Karpas-422 (cell line): ENCODE measurements at places on chromosomes 4 and X. TPM values are rescaled to one million over a fixed set of nuclear protein-coding genes. Genes with fewer than 3 reads are reported as not detected.
A peak's percentile ranks its signal among the peaks of the same experiment; 100 is the strongest.

SLC9B1 gene
- 0.97 and 1.4 TPM in 2 replicates for total RNA-seq

DNA sequence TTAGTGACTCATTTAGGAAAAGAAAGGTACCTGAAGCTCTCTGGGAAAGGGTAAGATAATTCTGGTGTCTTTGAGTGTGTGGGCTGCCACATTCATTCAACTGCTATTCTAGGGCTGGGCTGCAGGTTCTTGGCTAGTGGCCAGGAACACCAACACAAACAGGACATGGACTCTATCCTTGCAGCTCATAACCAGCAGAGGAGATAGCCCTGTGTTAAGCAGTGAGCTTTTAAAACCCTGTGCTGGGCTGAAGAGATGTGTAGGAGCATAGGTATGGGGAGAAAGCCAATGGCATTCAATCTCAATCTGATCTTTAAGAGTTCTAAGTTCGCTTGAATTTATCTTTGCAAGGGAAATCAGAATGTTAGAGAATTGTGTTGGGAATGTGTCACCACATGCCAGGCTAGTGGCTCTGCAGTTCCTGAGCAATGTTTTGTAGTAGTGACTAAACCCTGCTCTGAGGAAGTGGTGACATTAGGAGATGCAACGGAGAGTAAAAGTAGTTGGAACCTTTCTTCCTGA lies 39.2 kb downstream of the SGMS2 start:
- no peak for DNase-seq
- H3K4me1 ChIP-seq, result no peaks in the 10 kb centered on the region
- no peaks in the 10 kb centered on the region for H3K36me3 ChIP-seq
- no peak overlapping the region for H3K27ac ChIP-seq
- H3K4me3 ChIP-seq, result no peak overlapping the region

MEPE gene
- not detected in 2 replicates for total RNA-seq

- peaks cover 10% of the 10 kb centered on the region for H3K4me1 ChIP-seq
- H3K36me3 ChIP-seq, result no peaks in the 10 kb centered on the region
- no peak overlapping the region for H3K27ac ChIP-seq
- DNase-seq, result no peak
Observed at GRCh38 chrX:15913146-15913545, 58.5 kb upstream of the AP1S2 start.

DNA sequence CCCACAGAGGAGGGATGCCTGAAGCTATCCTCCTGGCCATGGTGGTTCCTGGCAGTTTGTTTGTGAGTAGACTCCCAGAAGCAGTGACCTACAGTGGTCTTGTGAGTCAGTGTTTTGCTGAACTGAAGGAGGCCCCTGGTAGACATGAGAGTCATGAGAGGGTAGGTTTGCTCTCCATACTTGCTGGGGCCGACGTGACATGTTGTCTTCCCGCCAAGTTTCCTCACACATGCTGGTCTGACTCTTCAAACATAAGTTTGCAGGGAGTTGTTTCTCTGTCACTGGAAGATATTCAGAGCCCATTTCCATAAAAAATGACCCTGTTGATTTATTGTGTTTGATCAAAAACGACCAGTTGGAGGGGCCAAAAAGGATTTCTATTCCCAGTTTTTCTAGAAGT lies 131.1 kb upstream of the SCML1 start:
- no peak overlapping the region for H3K27ac ChIP-seq
- no peaks in the 10 kb centered on the region for H3K4me1 ChIP-seq
- H3K36me3 ChIP-seq, result no peaks in the 10 kb centered on the region
- H3K27me3 ChIP-seq, result no peaks in the 10 kb centered on the region
- no peak overlapping the region for H3K4me3 ChIP-seq

CSN1S1 gene
- total RNA-seq, result not detected in 2 replicates

GRCh38 chr4:182978152-182978827 lies 61.1 kb upstream of the DCTD start:
- no peak overlapping the region for H3K4me3 ChIP-seq
- DNase-seq, result no peak
- no peak overlapping the region for H3K27ac ChIP-seq
- no peaks in the 10 kb centered on the region for H3K27me3 ChIP-seq

DNA sequence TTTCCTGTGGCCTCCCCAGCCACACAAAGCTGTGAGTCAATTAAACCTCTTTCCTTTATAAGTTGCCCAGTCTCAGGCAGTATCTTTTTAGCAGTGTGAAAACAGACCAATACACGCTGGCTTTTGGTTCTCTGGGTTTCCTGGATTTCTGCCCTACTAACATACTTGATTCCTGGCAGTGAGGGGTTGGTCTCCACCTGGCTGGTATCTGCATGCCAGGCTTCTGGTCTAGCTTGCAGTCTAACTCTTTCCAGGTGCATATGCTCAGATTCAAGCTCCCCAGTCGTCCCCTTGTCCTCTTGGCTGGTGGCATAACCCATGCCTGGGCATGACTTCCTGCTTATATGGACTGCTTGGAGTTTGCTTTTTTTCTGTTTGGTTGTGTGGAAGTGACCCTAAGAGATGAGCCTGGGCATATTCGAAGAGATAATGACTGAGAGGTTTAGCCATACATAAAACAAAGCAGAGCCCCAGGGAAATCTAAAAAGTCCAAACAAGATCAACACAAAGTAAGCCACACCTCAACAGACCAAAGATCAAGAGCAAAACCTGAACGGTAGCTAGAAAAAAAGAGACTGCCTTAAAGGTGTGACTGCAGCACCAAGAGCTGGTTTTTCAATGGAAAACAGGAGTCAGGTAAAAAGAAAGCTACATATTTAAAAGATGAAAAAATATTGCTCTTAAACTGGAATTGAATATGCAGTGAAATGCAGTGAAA lies 102.1 kb upstream of the STS start:
- peaks cover 23% of the 10 kb centered on the region for H3K4me1 ChIP-seq
- H3K36me3 ChIP-seq, result peaks cover 14% of the 10 kb centered on the region
- DNase-seq, result no peak
- H3K27ac ChIP-seq, result no peak overlapping the region
- H3K4me3 ChIP-seq, result no peak overlapping the region
- no peaks in the 10 kb centered on the region for H3K27me3 ChIP-seq

DNA sequence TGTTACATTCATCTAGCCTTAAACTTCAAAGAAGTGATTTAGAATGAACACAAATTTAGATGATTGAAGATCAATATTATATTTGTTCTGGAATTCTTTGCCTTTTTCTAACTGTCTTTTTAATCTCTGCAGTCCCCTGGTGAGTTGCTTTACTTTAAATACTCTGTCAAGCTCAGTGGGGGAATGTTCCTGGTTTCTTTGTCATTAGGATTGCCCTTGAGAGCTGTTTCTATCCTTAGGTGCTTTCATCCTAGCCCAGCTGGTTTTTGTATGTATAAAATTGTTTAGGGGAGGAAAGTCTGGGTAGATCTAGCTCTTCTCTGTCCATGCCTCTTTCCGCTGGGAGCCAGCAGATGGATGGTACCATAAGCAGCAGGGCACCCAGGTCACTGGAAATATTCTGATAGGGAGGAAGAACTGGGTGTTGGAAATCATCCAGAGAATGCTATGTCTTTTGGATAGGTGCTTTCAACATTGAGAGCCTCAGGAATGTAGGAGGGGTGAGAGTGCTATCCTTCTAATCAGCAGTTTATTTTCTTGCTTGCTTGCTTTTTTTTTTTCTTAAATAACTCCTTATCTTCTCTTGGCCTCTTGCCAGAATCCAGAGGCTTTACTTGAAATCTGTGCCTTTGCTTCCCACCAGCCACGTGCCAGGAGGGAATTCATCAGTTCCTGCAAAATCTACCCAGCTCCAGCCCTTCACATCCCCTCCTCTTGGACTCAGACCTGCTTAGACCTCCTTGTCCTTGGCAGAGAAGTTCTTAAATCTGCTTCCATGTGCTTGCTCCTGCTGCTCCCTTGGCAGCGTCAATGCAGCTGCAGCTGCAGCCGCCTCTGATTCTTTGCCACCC lies 215.3 kb upstream of the ANXA3 start:
- H3K27ac ChIP-seq, result no peak overlapping the region
- no peak overlapping the region for H3K4me3 ChIP-seq
- H3K36me3 ChIP-seq, result no peaks in the 10 kb centered on the region
- no peaks in the 10 kb centered on the region for H3K4me1 ChIP-seq
- no peaks in the 10 kb centered on the region for H3K27me3 ChIP-seq

DNA sequence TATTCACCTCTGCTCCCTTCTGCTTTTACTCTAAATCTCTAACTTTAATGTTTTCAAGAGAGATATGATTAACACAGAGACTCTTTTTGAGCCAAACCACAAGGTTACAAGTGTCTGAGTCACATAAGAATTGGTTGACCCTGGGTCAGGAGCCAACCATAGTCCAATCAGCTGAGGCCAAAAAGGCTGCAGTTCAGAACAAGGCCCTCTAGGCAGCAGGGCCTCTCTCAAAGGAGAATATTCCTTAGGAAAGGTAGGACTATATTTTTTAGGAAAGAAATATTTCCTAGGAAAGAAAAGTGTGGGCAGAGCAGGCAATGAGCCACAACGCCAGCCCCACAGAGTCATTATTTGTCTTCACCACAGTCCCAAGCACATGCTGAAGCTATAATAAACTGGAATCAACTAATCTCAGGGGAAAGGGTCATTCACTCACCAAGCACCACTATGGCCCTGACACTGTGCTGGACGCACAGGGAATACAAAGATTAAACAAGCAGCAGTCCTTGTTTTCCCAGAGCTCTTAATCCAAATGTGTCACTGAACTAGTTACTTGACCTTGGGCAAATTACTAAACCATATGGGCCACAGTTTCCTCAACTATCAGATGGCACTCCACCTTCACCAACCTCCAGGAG lies 2.2 kb downstream of the ATP8A1 start:
- H3K27ac ChIP-seq, result peak overlapping the region; percentile 44; the same call in 1 of the 2 replicates
- no peak for DNase-seq
- H3K4me3 ChIP-seq, result peak overlapping the region; percentile 88
- no peaks in the 10 kb centered on the region for H3K36me3 ChIP-seq
- no peaks in the 10 kb centered on the region for H3K27me3 ChIP-seq
- H3K4me1 ChIP-seq, result peaks cover 35% of the 10 kb centered on the region

DNA sequence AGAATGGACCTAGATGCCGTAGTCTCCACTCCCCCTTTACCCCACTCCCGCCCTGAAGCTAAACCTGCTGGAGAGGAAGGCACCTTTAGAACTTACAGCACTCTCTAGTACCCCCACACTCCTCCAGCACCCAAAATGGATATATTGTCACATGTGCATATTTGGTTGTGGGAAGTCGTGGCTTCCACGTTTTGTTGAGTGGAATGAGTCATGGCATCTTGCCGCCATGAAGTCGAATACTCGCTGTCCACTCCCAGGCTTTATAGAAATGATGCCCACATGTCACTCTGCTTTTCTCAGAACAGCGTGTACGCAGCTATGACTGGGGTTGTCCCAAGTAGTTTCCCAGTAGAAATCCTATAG lies 545 bp downstream of the ABCE1 start:
- no peaks in the 10 kb centered on the region for H3K27me3 ChIP-seq
- DNase-seq, result peak; percentile 83
- peaks cover 44% of the 10 kb centered on the region for H3K4me1 ChIP-seq
- peak overlapping the region; percentile 85 for H3K4me3 ChIP-seq
- H3K27ac ChIP-seq, result peak overlapping the region; percentile 47; the same call in 1 of the 2 replicates
- peaks cover 49% of the 10 kb centered on the region for H3K36me3 ChIP-seq

GYPE gene
- total RNA-seq, result 1.9 and 4.0 TPM in 2 replicates

DNA sequence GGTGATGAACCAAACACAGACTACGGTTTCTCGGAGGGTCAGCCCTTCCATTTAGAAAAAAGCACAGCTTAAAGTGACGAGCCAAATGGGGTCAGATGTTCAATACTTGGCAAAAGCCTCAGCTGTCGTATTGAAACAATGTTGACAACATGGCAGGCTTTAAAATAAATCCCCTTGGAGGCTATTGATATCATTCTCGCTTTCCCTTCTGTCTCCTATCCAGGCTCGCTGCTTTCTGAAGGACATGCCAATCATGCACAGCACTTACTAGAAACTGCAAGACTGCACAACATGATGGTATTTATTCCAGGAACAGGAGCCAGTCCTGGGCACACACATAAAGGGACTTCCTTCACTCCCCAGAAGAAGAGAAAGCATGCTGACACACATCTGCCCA lies 137.9 kb downstream of the SLC7A11 start:
- H3K27ac ChIP-seq, result no peak overlapping the region
- no peak overlapping the region for H3K4me3 ChIP-seq
- H3K36me3 ChIP-seq, result 0 out of 2 replicates have a peak, but pooled peaks cover 2% of the 10 kb centered on the region
- peaks cover 8% of the 10 kb centered on the region; the same call in 1 of the 2 replicates for H3K4me1 ChIP-seq
- no peak for DNase-seq
- H3K27me3 ChIP-seq, result no peaks in the 10 kb centered on the region

SOX3 gene
- total RNA-seq, result not detected in 2 replicates

BEND2 gene
- total RNA-seq, result not detected in 2 replicates

DNA sequence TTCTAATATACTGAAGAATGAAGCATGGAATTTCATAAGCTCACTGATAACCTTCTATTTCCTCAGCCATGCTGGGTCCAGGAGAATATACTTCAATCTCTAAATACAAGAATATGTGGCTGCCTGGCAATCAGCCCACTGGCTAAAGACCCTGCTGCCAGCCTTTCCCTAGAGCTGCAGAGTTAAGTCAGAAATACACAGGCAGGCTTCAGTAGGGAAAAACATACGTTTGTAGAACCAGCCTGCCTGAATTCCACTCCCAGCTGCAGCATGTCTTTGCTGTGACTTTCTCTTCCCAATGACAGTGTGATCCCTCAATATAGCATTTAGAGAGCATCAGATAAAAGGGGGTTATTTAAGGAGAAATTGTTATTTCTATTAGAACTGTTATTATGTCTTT lies 289.1 kb downstream of the PCDH19 start:
- H3K27ac ChIP-seq, result no peak overlapping the region
- no peaks in the 10 kb centered on the region for H3K36me3 ChIP-seq
- no peaks in the 10 kb centered on the region for H3K27me3 ChIP-seq
- DNase-seq, result no peak
- H3K4me1 ChIP-seq, result no peaks in the 10 kb centered on the region
- no peak overlapping the region for H3K4me3 ChIP-seq

UGT2B15 gene
- not detected in 2 replicates for total RNA-seq

- no peaks in the 10 kb centered on the region for H3K36me3 ChIP-seq
- H3K27ac ChIP-seq, result no peak overlapping the region
- DNase-seq, result no peak
- H3K4me1 ChIP-seq, result no peaks in the 10 kb centered on the region
- H3K27me3 ChIP-seq, result no peaks in the 10 kb centered on the region
Observed at GRCh38 chr4:148170408-148171365, 271.5 kb downstream of the NR3C2 start.

DNA sequence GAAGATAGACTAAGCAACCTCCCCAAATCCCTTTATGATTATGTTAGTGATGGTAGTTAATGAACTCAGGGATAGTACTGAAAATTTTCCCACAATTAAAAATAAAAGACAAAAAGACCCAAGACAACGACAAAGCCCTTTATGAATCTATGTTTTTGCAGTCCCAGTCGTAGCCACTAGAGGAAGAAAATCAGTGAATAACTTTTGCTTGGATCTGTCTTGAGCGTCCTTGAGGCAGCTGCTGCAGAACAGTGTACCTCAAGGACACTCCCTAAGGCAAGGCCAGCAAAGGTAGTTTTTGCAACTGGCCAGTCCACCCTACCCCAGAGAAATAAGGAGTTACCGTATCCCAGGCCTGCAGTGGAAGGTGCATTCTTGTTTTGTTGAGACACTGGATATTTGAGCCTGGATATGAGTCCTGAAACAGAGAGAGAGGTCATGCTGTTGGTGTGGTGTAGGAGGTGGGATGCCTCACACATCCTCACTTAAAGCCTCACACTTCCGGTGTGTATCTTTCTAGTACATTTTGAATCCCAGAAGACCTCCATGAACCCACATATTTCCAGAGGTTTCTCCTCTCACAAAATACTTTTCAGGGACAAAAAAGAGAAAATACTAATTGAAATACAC lies 8.7 kb upstream of the TIMM8A start:
- DNase-seq, result no peak
- H3K4me3 ChIP-seq, result no peak overlapping the region
- peaks cover 31% of the 10 kb centered on the region for H3K36me3 ChIP-seq

CTAG2 gene
- total RNA-seq, result 15.5 TPM in 1 of 2 replicates, not detected in the other
